ENCODE measurements at places on chromosomes 2 and 18.
A peak's percentile ranks its signal among the peaks of the same experiment; 100 is the strongest.

DNA sequence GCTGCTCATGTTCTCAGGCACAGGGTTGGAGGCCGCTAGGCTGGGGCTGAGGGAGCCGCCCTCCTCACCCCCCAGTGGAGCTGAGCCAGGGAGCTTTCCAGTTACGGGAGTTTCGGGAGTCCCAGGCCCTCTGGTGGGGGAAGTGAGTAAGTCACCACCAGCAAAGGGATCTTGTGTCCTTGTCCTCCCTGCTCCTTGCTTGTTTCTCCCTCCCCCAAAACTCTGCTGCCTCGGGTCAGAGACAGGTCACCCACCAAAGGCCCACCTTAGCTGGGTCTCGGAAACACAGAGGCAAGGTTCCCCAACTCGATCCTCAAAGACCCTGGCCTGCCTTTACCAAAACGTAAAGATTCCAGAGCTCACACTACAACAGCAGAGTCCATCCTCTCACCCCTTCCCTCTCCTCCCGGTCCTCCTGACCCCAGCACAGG lies 60.5 kb upstream of the POMC start:
- DNase-seq, result peak; percentile 72

DNA sequence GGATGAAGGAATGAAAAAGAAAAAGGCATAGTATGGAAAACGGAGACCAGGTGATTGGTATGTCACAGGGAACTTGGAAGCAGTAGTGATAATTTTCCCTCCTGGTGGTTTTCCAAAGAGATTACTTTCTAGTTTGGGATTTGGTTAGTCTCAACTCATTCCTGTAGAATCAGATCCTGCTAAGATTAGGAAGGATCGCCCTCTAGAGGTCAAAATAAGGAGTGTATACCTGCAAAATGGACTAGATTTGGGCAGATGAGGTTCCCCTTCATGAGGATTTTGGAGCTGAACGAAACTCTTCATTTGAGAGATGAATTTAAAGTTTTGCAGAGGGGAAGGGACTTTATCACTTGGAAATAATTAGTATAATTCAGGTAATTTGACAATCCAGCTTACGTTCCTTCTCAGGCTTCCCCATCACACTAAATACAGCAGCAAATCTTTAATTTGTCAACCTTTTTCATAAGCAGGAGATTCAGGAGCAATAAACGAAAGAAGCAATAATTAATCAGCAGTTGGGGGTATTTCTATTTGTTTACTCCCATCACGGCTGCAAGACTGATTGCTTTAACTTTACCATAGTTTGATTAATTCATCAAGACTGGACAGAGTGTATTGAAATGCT lies 65.2 kb downstream of the CCDC195 start:
- no peak for DNase-seq

- DNase-seq, result no peak
Observed at GRCh38 chr2:146572598-146572997, 1272.2 kb upstream of the ACVR2A start.

- no peak for DNase-seq
Observed at GRCh38 chr2:107747964-107748583, 78.6 kb upstream of the RGPD4 start.

DNA sequence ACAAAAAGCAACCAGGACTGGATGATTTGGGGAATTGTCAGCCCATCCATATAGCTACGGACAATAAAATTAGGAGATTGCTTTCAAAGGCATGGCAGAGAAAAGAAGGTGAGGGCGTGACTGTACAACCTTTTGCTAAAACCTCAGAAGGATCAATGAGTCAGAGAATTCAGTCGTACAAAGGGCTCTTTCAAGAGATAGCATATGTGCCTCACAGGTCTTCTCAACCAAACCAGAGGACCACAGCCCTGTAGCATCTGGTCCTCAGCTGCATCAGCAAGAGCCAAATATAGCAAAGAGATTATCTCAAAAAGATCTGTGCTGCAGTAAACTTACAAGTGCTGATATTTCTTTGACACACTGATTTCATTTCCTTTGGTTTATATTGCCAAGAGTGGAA lies 149.9 kb upstream of the RAB6C start:
- DNase-seq, result no peak

DNA sequence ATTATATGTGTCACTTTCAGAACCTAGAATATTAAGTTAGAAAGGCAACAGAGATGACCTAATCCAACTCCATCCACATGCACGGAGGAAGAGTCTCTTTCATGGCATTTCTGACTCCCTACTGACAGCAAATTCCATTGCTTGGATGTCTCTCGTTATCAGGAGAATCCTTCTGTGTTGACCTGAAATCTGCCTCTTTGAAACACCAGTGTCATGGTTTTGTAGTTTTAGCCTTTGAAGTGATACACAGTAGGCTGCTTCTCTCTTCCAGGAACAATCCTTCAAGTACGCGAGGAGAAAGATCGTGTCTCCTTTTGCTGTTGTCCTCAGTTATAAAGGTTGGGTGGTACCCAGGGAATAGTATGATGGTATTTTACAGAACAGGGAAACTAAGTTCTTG lies 201.9 kb upstream of the RASGRP3 start:
- no peak for DNase-seq

DNA sequence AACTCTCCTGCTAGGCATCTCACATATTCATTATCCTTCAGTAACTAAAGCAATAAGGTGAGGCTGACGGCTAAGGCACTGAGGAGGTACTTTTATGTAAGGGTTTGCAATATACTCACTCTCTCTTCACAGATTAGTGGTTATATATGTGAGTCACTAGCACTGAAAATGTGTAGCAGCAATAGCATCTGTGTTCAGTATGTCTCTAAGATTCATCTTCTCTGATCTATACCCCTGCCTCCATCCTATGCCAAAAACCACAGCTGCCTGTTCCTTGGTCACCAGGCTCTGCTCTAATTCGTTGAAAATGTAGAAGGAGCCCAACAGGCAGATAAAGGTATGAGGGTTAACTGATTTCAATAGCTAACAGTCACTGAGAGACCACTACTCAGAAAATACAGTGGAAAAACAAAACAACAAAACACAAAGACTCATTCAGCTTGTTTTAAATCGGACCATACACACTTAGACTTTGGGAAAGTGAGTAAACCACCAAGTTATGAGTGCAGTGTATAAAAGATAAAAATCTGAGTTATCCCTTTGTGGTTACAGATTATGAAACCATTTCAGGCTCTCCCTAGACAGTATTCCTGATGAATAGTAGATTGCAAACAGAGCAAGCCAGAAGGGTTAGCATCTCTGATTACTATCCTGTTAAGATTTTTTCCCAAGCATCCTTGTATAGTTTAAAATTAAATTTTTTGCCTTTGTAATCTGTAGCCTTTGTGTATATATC lies 75.3 kb upstream of the CYP26B1 start:
- no peak for DNase-seq

- peak; percentile 19 for DNase-seq
Observed at GRCh38 chr18:27057519-27058234, 127.4 kb downstream of the CHST9 start.

DNA sequence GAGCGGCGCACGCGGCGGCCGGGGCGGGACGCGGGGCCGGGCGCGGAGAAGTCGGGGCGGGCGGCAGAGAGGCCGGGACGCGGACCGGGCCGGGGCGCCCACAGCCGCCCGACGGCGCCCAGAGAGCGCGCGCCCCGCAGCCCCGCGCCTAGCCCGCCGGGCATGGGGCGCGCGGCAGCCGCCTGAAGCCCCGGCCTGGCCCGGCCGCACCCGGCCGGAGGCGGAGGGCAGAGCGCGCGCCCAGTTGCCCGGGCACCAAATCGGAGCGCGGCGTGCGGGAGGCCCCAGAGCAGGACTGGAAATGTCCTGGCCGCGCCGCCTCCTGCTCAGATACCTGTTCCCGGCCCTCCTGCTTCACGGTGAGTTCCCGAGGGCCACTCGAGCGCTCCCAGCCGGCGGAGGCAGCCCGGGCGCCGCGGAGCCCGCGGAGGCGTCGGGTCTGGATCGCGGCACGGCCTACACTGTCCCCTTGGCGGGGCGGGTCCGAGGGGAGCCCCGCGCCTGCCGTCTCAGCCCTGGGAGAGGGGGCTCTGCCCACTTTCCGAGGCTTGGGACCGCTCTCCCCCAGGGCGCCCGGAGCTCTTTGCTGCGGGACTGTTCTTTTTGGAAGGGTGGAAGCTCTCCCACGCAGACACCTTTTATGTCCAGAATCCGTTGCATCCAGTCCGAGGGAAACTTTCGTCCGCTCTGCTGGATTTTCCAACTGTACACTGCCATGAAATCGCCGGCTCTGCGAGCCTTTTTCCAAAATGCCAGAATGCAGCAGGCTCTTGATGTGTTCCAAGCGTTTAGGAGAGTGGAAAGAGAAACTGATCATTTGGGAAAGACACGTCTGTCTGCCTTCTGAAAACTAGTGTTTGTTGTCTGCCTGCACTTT lies 484 bp downstream of the APCDD1 start:
- DNase-seq, result no peak

GRCh38 chr18:57976230-57976773 lies 67.7 kb upstream of the NEDD4L start:
- no peak for DNase-seq

- no peak for DNase-seq
Observed at GRCh38 chr18:56390626-56391025, 247.8 kb downstream of the TXNL1 start.

DNA sequence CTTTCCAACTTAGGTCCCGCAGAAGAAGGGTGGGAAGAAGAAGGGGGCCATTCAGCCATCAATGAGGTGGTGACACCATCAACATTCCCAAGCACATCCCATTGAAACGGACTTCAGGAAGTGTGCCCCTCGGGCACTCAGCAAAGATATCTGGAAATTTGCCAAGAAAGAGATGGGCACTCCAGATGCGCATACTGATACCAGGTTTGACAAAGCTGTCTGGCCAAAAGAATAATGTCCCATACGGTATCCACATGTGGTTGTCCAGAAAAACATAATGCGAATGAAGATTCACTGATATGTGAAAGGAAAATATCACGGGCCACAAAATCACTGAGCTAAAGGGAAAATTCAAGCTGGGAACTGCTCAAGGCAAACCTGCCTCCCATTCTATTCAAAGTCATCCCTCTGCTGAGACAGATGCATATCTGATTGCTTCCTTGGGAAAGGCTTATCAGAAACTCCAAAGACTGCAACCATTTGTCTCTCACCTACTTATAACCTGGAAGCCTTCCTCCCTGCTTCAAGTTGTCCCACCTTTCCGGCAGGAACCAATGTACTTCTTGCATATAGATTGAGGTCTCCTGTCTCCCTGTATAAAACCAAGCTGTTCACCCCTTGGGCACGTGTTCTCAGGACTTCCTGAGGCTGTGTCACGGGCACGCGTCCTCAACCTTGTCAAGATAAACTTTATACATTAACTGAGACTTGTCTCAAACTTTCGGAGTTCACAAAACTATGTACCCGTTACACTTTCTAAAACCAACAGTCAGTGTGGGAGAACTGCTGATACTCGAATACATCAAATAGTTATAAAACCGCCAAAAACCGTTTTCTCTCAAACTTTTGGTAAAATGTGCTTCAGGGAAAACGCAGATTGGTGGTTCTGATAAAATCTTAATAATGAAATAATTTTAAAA lies 1.3 kb upstream of the PDK1 start:
- no peak for DNase-seq

DNA sequence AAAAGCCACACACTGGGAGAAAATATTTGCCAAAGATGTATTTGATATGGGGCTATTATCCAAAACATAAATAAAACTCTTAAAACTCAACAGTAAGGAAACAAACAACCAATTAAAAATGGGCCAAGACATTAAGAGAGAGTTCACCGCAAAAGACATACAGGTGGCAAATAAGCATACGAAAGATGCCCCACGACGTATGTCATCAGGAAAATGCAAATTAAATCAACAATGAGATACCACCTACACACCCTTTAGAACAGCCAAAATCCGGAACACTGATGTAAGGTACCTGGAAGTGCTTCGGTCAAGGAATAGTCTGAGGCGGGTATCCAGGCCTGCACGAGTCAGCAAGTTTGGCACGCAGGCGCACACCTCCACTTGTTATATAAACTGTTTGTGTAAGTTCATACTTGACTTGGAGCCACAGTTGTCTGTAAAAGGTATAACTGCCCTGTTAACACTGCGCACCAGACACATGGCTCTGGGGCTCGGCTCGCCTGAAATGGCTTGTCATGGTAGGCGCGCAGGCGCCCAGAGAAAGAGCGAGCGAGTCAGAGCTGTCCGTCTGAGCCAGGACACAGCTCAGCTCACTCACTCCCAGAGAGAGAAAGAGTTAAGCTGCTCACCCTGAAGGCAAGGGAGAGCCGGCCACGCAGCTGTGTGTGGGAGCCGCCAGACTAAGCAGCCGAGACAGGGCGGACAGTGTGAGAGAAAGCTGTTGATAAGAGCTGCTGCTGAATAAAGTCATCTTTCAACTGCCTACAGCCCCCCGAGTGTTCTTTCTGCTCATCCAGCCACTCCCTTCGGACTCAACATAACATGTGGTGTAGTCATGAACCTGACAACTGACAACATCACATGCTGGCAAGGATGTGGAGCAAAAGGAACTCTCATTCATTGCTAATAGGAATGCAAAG lies 87.3 kb downstream of the HNRNPLL start:
- peak; percentile 70 for DNase-seq

GRCh38 chr2:226873826-226874225 lies 38.0 kb downstream of the RHBDD1 start:
- DNase-seq, result no peak

DNA sequence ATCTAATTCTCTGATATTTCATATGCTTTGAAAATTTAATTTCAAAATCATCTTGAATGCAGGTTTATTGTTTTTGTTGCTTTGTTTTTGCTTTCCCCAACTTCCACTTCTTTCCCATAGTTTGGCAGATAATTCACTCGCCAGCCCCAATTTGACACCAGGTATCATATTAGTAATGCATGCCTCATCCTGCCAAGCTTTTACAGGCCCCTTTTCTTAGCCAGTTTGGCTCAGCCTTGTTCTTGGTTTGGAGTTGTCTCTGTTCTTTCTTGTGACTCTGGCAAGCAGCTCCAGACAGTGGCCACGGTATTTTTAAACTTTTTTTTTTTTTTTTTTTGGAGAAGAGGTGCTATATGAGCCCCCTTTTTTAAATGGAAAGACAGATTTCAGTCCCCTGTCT lies 65.3 kb downstream of the PMS1 start:
- no peak for DNase-seq

DNA sequence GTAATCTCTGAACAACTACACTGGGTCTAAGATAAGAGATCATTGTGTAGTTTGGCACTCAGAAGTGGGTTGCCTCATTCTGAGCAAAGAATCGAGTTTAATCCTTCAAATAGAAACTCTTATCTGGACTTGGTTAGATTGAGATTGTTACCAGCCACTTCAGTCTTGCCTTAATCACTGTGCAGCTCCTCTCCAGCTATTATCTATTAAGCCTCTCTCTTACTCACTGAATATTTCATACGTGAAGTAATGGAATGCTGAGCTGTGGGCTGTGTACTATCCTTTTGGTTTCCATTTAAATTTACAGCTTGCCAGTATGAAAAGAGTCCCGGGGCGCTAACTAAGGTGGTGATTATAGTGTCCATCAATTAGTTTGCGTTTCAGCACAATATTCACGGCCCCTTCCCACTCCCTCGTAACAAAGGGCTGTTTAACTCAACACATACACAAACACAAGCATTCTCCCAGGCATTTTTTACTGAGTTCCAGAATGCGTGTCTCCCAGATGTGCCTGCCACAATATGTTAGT lies 65.7 kb upstream of the NCKAP5 start:
- DNase-seq, result no peak

- no peak for DNase-seq
Observed at GRCh38 chr2:188394931-188395472, 103.3 kb downstream of the GULP1 start.

Measured in left ventricle myocardium inferior (tissue), 1 donor.